G401 (cell line): ENCODE measurements at places on chromosomes 2 and 18.

GRCh38 chr18:73594749-73595148 lies 552.9 kb downstream of the FBXO15 start:
- DNase-seq, result no peak

DNA sequence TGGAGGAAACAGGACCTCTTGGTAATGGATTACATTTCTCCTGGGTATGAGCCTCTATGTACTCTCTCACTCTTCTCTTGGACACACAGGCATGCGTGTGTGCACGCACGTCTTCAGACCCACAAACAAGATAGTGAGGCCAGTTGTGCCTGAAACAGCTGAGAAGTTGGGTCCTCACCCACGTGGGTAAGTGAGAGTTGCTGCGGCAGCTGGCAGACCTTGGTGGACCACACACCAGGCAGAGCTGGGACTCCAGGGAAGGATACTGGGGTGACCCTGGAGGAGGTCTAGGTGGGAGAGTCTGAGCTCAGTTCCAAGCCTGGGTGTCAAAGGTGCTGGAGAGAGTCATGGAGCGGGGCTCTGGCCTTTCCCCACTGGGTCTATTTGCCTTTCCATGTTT lies 194.3 kb downstream of the HAUS1 start:
- no peak for DNase-seq

GRCh38 chr2:9345997-9346396 lies 77.3 kb downstream of the ITGB1BP1 start:
- no peak for DNase-seq

- no peak for DNase-seq
Measured at GRCh38 chr18:46264255-46264654, 160.1 kb downstream of the HAUS1 start.
